ENCODE measurements at places on chromosomes 1 and 21.

DNA sequence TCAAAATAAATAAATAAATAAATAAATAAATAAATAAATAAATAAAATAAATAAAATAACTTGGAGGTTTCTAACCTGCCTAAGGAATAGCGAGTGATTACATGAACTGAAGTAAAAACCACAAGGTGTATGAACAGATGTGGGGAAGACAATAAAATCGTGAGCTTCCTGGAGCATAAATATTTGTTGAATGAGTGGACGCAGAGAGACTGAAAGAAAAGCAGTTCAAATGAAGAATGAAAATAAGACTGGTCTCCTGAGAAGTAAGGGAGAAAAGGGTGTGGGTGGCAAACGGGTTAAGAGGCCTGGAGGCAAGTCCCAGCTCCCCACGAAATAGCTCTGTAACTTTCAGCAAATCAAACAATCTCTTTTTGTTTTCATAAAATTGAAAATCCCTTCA lies 33.6 kb downstream of the CHML start:
- peak; percentile 97 for DNase-seq

DNA sequence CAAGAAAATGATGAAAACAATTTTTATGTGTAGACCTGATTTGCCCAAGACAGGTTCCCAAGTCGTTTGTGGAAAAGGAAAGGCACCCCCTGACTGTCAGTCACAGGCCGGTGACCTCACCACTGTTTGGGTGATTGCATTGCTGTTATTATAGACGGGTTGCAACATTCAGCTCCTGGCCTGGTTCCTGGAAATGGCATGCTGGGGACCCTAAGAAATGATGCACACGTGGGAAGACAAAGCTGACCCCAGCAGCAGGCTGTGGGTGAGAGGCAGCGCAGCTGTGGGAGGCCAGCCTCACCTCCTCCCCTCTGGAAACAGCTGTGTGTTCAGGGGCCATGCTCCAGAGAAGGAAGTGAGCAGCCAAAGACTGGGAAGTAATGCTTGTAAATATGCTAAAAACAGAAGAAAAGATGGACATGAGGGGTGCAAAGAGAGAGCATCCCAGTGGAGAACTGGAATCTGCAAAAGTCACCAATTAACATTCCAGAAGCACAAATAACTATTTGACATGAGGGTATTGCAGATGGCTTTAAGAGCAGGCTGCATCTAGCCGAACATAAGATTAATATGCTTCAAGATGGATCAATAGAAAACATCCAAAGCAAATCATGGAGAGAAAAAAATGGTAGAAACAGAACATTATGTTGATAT lies 23.4 kb upstream of the ABCG1 start:
- no peak for DNase-seq

GRCh38 chr1:174938281-174939007 lies 61.3 kb upstream of the CACYBP start:
- no peak for DNase-seq

DNA sequence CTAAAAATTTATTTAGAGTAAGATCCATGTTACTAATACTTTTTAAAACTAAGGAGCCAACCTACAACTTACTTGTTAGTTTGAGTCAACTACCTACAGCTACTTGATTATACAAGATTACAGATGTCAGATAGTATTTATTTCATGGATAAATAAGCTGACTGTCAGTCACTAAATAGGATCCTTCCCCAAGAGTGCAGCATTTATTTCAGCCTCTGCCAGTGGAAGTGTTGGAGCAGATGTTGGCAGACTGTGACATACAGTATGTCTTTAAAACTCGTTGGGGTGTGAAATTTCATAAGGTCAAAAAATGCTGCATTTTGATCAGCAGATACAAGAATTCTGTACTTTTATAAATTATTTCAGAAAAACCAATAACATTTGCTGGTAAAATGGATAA lies 156.2 kb downstream of the AKT3 start:
- DNase-seq = no peak

DNA sequence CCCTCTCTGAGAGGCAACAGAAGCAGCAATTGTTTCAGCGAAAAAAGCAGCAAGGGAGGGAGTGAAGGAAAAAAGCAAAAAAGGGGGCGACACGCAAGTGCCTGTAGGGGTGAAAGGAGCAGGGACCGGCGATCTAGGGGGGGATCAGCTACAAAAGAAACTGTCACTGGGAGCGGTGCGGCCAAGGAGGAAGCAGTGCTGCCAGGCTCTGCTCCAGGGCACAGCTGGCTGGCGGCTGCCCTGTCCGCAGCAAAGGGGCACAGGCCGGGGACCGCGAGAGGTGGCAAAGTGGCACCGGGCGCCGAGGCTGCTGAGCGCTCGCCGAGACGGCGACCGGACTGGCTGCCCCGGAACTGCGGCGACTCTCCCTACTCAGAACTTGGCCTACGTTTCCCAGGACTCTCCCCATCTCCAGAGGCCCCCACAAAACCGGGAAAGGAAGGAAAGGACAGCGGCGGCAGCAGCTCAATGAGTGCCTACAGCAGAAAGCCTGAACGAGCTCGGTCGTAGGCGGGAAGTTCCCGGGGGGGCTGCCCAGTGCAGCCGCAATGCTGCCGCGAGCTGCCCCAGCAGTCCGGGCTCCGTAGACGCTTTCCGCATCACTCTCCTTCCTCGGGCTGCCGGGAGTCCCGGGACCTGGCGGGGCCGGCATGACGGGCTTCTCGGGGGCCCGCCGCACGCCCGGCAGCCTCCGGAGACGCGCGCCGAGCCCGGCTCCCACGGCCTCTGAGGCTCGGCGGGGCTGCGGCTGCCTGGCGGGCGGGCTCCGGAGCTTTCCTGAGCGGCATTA lies 1.0 kb upstream of the CDKN2C start:
- DNase-seq = no peak

Data from foreskin keratinocyte (primary cell).